ENCODE measurements at places on chromosomes 12 and 14.

- peak; percentile 54 for DNase-seq
Observed at GRCh38 chr12:1591543-1591942, 2.8 kb downstream of the FBXL14 start.

- no peak for DNase-seq
Observed at GRCh38 chr12:3141339-3142321, 64.5 kb downstream of the TSPAN9 start.

GRCh38 chr12:104011253-104011652 is 38.7 kb downstream of the GLT8D2 start:
- DNase-seq = no peak

- no peak for DNase-seq
Observed at GRCh38 chr14:75793806-75794205, 132.8 kb downstream of the TTLL5 start.

DNA sequence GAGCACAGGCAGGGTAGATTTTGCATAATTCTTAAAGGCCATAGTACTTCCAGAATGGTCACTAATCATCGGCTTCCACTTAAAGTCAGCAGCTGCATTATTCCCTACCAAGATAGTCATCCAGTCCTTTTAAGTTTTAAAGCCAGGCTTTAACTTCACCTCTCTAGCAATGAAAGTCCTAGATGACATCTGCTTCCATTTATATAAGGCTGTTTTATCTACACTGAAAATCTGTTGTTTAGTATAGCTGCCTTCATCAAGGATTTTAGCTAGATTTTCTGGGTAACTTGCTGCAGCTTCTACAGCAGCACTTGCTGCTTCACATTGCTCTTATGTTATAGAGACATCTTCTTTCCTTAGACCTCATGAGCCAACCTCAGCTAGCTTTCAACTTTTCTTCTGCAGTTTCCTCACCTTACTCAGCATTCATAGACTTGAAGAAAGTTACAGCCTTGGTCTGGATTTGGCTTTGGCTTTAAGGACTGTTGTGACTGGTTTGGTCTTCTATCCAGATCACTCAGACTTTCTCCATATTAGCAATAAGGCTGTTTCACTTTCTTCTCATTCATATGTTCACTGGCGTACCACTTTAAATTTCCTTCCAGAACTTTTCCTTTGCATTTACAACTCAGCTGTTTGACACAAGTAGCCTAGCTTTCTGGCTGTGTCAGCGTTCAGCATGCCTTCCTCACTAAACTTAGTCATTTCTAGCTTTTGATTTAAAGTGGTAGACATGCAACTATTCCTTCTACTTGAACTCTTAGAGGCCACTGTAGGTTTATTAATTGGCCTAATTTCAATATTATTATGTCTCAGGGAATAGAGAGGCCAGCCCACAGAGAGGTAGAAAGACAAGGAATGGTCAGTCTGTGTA is 209.9 kb upstream of the GARIN2 start:
- no peak for DNase-seq

DNA sequence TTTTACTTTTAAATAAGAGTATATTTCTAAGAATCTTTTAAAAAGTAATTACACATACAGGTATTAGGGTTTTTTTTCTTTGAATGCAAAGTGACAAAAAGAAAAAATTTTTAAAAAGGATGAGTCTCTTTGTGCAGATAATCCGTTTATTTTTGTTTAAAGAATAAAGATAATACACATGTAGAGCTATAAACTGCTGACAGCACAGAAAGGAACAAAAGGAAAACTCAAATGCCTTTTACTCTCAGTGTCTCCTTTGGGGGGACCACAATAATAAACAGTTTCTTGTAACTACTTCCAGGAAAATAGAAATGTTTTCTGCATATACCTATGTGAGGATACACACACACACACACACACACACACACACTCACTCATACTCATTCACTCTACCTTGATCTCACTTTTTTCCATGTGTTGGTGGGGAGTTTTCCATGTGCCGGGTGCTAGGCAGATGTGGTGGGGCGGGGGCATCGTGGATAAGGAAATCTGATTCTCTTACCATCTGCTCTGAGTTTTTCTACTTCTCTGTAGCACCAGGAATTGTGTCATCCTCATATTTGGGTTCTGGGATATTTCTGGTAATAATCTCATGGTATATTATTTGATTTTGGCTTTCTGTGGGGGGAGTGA is 58.1 kb downstream of the KCTD10 start:
- DNase-seq = no peak

GRCh38 chr14:71693381-71693780 is 238.8 kb upstream of the RGS6 start:
- peak; percentile 26 for DNase-seq

- DNase-seq = no peak
Observed at GRCh38 chr12:10719482-10719881, 3.6 kb downstream of the YBX3 start.

DNA sequence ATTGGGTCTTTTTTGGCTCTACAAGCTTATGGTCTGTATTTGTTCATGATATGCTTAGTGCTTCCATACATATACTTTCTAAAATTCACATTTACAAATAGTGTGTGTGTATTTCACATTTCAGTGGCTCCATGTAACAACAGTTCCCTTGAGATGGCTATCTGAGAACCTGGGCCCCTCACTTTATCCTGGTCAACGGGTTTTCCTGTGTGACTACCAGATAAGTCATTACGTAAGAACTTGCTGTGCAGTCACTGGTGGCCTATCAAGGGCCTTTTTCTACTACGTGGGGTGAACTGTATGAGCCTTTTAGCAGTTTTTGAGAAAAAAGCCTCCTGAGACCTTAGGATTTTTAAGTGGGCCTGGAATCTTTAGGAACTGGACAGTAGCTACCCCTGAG is 454.1 kb downstream of the PCNX1 start:
- DNase-seq = no peak

DNA sequence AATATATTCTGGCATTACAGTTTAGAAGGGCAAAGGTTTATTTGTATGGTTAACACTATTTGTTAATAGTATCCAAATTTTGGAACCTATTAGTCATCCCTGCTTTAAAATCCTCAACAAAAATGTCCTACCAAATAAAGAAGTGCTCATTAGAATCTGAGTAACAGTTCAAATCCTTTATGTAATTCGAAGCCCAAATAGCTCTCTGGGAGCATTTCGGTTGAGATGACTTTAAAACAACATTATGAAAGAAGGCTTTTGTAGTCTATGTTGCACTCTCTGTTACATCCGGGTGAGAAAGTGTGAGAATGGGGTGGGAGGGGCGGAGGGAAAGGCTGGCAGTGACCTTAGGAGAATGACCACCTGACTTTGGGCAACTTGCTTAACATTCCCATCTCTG is 59.7 kb downstream of the SLC38A1 start:
- no peak for DNase-seq

GRCh38 chr14:74505831-74506230 is 12.3 kb downstream of the ISCA2 start:
- DNase-seq = no peak

DNA sequence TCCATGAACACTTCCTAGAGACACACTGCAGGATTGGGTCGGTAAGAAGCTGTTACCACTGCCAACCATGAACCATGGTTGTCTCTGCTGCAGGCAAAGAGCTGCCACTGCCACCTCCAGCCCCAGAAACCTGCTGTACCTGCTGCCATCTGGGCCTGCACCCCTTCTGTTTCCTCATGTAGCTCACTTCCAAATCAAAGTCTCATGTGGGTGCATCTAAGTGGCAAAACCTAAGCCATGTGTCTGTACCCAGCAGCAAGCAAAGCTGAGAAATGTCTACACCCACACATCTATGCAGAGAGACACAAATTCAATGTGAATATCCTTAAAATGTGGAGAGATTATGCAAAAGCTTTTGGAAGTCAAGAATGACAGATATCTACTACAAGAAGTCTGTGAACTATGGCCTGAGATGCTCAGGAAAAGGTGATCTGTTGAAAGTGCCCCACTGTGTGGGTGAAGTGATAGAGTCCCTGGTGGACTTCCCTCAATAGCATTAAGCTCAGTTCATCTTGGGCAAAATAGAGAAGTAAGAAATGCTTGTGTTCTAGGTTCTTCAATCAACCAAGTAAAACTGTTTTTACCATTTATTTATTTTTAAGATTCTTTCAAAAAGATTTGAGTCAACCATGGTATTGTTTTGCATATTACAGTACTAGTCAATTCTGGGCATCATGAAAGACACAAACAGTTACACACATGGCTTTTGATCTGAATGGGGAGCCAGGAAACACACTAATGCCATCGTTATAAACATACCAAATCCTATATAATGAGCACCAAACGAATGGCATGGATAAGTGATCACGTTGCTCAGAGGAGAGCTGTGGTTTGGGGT is 64.4 kb downstream of the FOS start:
- no peak for DNase-seq

DNA sequence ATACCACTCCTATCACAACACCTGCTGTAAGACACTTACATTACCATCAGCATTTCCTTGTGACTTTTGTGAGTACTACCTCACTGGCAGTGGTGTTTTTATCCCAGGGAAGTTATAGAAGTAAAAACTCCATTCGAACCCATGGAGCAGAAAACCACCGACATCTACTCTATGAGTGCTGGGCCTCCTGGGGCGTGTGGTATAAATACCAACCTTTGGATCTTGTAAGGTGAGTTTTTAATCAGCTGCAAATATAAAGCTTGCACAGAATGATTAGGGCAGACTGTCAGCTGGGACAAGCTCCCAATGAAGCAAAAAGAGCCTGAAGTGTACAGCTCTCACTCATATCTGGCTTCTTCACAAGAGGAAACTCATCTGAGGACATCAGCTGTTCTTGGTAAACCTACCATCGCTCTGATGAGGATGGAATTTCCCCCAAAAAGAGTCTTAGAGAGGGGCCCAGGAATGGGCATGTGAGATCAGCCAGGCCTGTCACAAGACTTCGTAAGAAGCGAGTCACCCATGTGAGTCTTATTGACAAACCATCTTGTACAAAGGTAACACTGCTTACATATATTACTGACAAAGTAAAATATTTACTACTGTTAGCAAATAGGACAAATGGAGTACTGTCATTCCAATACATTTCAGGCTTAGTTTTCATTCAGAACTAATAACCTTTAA is 170.0 kb downstream of the SLC5A8 start:
- no peak for DNase-seq

GRCh38 chr12:130998136-130998535 is 44.4 kb downstream of the ADGRD1 start:
- no peak for DNase-seq

GRCh38 chr12:34210689-34211530 is 188.6 kb downstream of the ALG10 start:
- DNase-seq = no peak

- no peak for DNase-seq
Observed at GRCh38 chr12:2960996-2961616, 1.9 kb downstream of the TEAD4 start.

DNA sequence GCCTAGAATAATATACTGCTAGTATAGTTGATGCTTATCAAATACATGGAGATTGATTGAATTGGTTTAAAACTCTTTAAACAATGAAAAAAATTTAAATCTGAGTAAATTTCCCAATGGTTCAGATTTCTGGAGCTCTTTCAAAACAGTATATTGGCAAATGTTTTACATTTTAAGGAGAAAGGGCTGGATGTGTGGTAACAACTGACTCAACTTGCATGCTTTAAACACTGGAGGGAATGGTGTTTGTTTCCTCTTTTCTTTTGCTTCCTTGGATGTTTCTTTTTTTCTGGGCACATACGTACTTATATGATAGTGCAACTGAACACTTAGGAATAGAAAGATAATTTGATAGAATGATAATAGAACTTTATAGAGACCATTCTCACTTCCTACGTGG is 73.8 kb upstream of the RFX4 start:
- no peak for DNase-seq

DNA sequence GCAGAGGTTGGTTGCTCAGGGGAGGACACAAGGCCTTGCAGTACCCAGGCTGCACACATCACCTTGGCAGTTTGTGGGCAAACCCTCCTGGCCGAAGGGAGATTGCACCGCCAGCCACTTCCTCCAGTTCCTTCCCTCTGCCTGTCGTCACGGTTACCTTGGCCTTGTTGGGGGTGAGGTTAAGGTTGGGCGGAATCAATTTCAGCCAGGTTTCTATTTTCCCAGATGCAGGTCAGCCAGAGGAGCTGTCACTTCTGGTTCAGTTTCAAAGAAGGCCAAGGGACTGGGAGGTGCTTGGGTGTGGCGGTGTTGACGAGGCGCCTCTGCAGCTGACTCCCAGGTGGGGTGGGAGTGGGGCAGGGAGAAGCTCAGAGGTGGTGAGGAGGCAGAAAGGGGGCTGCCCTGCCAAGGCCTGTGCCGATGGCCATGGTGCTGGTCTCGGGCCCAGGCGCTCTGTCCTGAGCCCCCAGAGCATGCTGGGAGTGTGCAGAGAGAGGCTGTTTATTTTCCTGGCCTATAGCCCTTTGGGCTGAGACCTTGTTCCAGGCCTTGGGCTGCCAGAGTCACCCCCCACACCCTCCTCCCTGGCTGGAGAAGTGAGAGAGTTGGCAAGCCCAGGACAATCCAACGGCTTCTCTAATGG is 31.4 kb downstream of the JDP2 start:
- DNase-seq = no peak

- DNase-seq = no peak
Observed at GRCh38 chr14:100981809-100982208, 78.3 kb upstream of the RTL1 start.

DNA sequence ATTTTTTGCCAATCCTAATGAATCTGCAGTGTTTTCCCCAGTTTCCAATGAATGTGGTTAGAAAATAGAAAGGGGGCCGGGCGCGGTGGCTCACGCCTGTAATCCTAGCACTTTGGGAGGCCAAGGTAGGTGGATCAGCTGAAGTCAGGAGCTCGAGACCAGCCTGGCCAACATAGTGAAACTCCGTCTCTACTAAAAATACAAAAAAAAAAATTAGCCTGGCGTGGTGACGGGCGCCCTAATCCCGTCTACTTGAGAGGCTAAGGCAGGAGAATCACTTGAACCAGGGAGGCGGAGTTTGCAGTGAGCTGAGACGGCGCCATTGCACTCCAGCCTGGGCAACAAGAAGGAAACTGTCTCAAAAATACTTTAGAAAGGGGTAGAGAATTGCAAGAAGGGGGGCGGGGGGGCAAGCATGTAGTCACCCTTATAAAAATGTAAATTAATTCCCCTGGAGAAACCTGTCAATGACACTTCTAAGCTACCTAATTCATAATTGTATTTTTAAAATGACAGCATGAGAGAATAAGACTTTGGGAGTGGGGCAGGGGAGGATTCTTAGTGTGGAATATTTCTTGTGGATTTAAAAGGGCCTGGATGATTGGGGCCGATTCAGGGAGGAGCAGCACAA is 1.7 kb downstream of the KLHDC2 start:
- no peak for DNase-seq

DNA sequence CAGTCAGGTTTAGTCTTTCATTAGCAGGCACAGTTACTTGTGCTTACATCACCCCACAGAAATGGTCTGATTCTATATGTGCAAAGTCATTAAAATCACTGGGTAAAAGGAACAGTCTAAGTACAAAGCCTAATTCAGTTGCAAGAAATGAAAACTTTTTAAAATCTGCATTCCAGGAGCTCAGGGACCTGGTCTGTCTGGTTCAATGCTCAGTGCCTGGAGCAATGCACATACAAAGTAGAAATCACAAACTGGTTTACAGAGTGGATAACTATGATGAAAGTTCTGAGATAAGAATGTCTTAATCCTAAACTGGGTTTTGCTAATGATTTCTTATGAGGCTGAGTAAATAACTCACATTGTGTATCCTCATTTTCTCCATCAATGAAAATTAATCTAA is 28.7 kb downstream of the LMNTD1 start:
- DNase-seq = no peak
